ENCODE measurements at places on chromosomes 13 and 19.

DNA sequence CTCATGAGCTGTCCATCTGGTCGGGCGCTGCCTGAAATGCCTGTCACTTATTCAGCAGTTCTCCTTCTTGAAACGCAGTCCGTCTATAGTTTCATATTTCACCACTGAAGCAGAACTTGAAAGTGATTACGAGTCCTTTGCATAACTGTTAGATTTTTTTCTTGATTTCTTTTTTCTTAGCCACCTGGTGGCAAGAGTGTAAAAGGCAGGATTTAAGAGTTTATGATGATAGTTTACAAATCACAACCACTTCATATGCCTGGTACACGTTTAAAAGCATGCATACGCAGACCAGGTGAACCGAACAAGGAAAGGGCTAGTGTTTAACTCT lies 45.8 kb downstream of the GGACT start:
- DNase-seq, result no peak

DNA sequence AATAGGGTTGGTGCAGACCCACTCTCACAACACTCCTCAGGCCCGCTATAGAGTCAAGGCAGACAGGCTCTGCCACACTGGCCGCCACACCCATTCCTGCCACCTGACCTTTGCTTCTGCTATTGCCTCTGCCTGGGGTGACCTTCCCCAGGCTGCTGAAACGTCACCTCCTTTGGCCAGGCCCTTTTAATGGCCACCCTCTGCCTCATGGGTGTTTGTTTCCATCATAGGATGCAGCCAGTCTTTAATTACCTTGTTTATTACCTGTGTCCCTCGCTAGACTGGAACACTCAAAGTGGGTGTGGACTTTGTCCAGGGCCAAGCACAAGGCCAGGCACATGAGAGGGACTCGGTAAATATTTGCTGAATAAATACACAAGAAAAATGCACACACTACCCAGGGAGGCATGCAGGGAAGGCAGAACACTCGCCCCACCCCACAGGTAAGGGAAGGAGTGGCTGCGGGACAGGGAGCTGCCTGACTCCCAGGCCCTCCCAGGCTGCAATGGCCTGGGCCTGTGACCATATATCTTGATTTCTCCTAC lies 3.2 kb downstream of the LSM4 start:
- no peak for DNase-seq

- DNase-seq, result no peak
These were observed 8.1 kb downstream of the NKPD1 start for GRCh38 chr19:45152504-45153338.

DNA sequence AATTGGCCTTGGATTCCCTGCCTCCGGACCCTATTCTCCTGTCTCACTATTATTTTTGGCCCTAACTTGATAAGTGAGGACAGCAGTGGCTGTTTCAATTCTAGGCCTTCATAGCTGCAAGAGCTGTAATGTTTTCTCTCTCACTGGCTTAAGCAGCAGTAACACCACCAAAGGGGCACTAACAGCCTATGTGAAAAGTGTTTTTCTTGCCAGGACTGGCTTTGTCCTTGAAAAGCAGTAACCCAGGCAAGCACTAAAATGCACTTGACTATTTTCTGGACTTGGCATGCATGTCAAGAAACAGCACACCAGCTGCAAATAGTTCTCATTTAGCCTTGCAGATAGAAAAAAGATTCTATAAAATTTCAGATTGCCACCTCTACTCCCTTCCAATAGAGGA lies 9.3 kb upstream of the FBXL3 start:
- no peak for DNase-seq

GRCh38 chr19:30391554-30392551 lies 19.7 kb downstream of the ZNF536 start:
- no peak for DNase-seq

GRCh38 chr13:36772853-36773252 lies 46.2 kb upstream of the RFXAP start:
- no peak for DNase-seq

GRCh38 chr13:76783798-76784197 lies 102.4 kb downstream of the KCTD12 start:
- DNase-seq, result no peak

DNA sequence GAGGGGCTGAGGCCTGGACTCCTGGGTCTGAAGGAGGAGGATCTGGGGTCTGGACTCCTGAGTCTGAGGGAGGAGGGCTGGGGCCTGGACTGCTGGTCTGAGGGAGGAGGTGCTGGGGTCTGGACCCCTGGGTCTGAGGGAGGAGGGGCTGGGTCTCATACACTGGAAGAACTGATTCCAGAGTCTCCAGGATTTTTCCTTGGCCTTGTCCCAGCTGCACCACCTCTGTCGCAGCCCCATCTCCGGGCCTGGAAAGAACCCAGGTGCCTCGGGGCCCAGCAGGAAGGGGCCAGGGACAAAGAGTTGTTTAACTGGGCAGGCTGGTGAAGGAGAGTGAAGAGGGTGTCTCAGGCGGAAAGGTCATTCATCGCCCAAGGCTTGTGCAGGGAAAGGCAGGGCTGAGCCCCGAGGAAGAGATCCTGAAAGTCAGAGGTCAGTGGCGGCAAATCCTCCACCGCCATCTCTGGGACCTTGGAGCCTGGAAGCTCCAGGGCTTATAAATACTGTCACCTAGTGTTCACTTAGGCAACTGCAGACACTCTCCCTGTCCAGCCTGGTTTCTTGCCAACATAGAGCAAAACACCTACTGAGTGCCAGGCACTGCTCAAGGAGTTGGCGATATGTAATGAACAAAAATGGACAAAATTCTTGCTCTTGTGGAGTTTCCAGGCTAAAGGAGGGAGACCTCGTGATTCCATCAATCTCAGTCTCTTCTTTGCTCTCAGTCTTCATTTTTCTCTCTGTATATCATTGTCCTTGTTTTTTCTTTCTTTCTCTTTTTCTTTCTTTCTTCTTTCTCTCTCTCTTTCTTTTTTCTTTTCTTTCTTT lies 4.4 kb upstream of the KCNN4 start:
- no peak for DNase-seq

GRCh38 chr19:42468273-42468796 lies 25.6 kb upstream of the CXCL17 start:
- no peak for DNase-seq

- no peak for DNase-seq
These were observed 2086.1 kb upstream of the PCDH20 start for GRCh38 chr13:63501702-63502101.

- no peak for DNase-seq
These were observed 11.2 kb downstream of the KRTDAP start for GRCh38 chr19:35478794-35479677.

DNA sequence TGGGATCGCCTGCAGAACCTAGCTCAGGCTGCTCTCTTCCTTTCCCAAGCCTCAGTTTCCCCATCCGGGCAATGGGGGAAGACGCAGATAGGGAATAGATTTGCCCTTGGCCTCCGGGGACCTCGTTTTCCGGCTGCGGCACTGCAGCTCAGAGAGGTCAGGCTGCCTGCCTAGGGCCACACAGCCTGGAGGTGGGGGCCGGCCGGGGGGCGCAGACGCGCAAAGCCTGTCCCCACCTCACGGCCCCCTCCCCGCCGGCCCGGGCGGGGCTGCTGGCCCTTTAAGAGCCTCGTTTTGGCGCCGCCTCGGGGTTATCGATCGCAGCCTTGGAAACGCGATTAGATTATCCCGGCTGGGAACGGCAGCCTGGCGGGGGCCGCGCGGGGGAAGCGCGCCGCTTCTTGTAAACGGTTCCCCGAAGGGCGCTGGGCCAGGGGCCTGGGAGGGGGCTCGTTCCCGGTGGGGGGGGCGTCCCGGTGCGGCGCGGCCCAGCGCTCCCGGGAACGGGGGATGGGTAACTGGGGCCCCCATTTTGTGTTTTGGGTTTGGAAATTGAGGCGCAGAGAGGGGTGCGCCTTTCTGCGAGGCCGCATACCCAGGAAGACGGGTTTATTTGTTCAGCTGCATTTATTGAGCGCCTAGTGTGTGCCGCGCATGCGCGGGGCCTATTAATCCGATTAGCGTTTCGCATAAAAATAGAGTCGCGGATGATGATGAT lies 23.4 kb upstream of the TCF3 start:
- no peak for DNase-seq

DNA sequence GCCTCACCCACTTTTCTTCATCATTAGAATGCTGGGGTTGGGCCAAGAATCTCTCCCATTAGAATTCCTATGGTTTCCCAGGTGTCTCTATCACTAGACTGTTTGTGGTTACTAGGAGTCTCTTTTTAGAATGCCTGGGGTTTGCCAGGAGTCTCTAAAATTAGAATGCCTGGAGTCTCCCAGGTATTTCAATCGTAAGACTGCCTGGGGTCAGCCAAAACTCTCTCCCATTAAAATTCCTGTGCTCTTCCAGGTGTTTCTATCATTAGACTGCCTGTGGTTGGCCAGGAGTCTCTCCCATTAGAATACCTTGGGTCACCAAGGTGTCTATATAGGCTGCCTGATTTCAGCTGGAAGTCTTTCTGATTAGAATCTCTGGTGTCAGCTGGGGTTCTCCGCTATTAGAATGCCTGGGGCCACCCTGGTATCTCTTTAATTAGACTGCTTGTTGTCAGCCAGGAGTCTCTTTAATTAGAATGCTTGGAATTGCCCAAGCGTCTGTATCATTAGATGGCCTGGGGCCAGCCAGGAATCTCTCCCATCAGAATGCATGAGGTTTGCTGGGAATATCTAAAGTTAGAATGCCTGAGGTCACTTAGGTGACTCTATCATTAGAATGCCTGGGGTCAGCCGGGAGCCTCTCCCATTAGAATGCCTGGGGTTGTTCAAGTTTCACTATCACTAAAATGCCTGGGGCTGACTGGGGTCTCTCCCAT lies 1479.2 kb downstream of the UQCRFS1 start:
- no peak for DNase-seq

DNA sequence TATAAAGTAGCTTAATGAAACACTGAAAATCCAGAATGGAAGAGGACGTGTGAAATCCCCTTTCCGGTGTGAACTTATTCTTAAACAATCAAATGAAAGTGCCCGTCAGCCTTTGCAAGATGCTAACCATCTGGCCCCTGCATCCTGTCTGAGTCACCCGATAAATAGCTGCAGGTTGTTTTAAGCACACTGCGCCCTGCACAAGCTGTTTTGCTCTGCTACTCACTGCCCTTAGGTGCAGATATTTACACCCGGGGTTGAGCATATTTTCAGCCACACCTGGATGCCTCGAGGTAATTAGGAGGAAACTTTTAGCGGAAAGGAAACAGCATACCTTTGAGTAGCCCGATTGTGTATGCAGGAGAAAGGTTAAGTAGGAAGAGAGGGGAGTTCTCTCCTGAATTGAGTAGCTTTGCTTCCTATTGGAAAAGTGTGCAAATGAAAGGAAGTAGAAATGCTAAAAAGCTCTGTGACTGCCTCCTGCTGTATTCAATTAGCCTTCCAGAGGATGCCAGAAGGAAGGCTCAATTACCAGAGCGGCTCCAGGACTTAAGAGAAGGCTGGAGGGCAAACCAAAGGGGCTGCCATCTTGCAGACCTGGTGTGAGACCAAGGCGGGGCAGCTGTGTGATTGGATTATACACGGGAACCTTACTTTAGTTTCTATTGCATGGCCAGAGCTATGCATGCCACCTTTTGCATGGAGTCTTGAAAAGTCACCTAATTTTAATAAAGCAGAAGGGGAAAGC lies 42.5 kb downstream of the IRS2 start:
- no peak for DNase-seq
